NCI-H1105 (cell line): ENCODE measurements at places on chromosomes 13 and 19.

DNA sequence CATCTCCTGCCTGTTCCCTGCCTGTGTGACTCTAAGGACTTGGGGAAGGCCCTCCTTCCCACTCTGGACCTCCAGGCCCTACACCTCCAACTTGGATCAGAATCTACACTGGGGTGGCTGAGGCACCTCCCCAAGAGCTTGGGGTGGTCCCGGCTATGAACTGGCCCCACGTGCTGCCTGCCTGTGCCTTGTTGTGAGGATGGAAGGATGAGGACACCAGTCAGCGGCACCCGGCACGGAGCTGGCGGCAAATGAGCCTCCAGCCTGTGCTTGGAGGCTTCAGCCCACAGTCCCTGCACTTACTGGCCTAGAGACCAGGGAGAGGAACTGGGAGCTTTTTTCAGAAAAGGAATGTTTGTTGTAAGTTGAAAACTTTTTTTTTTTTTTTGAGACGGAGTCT is 8.5 kb downstream of the AKAP8 start:
- no peak for DNase-seq

DNA sequence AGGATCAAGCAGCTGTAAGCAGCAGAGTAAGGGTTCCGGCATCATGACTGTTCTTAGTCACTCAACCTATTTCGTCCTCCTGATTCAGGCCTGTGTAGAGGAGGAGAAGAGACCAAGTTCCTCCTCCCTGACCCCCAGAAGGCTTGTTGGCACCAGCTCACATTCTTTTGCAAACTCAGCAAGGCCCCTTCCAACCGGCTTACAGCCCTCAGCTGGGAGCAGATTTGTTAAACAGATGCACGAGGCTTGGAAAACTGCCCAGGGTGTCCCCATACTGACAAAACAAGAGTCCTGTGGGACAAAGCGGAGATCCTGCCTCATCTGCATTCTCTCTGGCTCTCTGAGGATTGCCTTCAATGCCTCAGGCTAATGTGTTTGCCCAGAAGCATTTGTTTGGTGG is 113.2 kb upstream of the SOX21 start:
- DNase-seq, result peak; percentile 23

DNA sequence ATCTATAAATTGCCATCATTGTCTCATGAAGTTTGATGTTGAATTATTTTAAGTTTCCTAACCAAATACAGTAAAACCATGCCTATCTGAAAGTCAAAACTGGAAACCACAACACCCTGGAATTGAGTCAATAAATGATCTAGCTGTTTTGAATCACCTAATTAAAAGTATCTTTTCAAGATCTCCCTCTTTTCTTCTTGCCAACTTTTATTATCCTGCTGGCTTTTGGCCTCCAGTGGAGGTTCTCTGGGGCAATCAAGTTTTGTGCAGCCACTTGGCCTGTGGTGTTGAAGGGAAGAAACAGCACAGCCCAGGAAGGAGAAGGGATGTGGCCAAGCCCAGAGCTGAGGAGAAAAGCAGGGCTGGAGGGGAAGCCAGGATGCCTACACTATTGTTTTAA is 255.4 kb downstream of the COG6 start:
- DNase-seq, result no peak

DNA sequence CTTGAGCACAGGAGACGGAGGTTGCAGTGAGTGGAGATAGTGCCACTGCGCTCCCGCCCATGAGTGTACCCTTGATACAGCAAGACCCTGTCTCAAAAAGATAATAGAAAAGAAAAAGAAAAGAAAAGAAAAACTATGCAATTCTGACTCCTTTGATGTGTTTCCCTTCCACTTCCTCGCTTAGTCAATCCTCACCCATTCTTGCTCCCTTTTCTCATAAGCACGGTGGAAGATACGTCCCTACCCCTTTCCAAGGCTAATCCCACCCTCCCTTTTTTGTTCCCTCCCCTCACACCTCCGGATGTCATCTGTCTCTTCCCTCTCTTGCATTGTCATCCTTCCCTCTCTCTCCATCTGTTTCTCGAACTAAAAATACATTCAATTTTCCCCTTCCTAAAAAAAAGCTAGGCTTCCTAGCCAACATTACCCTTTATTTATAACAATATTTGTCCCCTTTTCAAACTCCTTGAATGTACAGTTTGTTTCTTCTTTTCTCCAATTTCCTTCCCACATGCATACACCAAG is 40.5 kb upstream of the ITM2B start:
- no peak for DNase-seq

DNA sequence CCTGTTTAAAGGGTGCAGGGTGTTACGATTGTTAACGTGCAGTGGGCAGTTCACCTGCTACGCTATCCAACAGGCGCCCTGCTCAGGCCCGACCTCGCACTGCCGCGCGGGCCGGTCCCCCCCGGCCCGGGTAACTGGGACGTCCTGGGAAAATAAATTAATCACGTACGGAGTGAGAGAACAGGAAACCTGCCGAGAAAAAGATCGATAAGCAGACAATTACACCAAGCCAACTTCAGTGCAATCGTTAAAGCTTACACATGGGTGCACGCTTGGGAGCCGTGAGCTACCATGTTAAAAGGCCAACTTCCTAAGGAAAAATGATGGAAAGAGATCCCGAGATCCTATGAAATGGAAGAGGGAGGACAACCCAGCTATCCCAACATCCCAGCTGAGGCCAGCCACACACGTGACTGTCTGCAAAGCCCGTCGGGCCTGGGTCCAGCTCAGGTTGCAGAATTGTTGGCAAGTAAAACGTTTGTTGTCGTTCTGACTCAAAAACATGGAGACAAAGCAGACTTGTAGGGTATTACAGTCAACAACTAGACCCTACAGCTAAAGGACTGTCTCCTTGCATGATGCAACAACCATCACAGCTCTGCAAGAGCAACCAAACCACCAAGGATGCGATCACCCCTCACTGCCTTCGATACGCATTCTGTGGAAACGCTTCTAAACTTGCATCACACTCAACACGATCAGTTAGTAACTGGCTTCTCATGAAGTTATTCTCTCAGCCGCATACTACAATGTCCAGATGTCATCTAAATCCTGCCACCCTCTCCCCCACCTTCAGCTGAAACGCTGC is 741 bp upstream of the TUBGCP3 start:
- DNase-seq, result peak; percentile 74
